ENCODE measurements at places on chromosomes 11 and 22. TPM values are rescaled to one million over a fixed set of nuclear protein-coding genes. Genes with fewer than 3 reads are reported as not detected.

ART1 gene
- not detected for polyA plus RNA-seq

OR8K3 gene
- polyA plus RNA-seq, result not detected

OR5M11 gene
- polyA plus RNA-seq, result not detected

SHANK3 gene
- 0.88 TPM for polyA plus RNA-seq

RIMBP3C gene
- polyA plus RNA-seq, result not detected

TMEM151A gene
- 0.29 TPM for polyA plus RNA-seq

MMP1 gene
- polyA plus RNA-seq, result 5.9 TPM

MUC2 gene
- polyA plus RNA-seq, result not detected

FGF19 gene
- not detected for polyA plus RNA-seq

PHLDA2 gene
- polyA plus RNA-seq, result 16.2 TPM

GGT1 gene
- polyA plus RNA-seq, result 1.8 TPM

DERL3 gene
- polyA plus RNA-seq, result not detected

LRRC75B gene
- polyA plus RNA-seq, result 12.3 TPM

DKK3 gene
- 1,491 TPM for polyA plus RNA-seq

TRIM49B gene
- not detected for polyA plus RNA-seq

SOX6 gene
- polyA plus RNA-seq, result 0.03 TPM

MN1 gene
- polyA plus RNA-seq, result 0.11 TPM

All from SK-N-SH (cell line).